ENCODE measurements at places on chromosomes 3 and 15.

GRCh38 chr15:36766449-36766848 lies 187.0 kb downstream of the CDIN1 start:
- no peak for DNase-seq

GRCh38 chr3:188052169-188053035 lies 101.6 kb upstream of the LPP start:
- DNase-seq, result no peak

- DNase-seq, result no peak
These were observed 8.6 kb upstream of the CBLB start for GRCh38 chr3:105877336-105877910.

DNA sequence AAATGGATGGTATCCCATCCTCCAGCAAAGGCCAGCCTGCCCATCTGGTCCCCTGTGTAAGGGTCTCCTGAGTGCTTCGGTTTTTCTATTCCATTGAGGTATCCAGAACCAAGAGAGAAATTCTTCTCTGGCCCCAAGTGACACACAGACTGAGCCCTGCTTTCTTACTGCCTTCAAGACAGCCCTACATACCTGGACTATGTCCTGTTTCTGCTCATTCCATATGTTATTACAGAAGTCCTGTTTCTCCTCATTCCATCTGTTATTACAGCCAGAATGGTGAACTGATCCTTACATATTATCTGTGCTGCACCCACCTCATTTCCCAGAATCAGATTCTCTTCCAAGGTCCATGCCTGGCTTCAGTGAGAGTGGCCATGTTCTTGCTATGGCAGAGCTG lies 115.2 kb downstream of the DCLK3 start:
- DNase-seq, result no peak

GRCh38 chr3:100158918-100159330 lies 44.6 kb upstream of the FILIP1L start:
- no peak for DNase-seq

DNA sequence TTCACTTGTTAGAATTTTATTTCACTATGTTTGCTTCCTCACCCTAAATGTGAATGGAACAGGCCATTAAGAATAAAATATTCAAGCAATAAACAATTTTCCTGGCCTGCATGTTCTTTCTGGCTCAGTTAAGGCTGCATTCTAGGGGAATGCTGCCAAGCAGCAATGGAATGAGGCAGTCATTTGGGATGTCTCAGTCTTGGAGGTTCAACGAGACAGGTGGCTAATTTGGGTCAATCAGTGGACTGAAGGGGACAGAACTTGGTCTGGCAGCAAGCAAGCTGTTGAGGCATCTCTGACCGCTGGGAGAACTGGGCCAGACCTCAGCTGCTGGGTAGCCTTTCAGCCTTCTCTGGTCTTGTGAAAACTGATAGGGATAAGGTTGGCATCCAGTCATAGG lies 241.6 kb downstream of the NLGN1 start:
- no peak for DNase-seq

GRCh38 chr3:71114610-71115009 lies 468.9 kb downstream of the FOXP1 start:
- no peak for DNase-seq

- DNase-seq, result no peak
These were observed 35.8 kb downstream of the PRKCD start for GRCh38 chr3:53196575-53197407.

- DNase-seq, result no peak
These were observed 203.3 kb downstream of the PLCL2 start for GRCh38 chr3:17088017-17088416.

DNA sequence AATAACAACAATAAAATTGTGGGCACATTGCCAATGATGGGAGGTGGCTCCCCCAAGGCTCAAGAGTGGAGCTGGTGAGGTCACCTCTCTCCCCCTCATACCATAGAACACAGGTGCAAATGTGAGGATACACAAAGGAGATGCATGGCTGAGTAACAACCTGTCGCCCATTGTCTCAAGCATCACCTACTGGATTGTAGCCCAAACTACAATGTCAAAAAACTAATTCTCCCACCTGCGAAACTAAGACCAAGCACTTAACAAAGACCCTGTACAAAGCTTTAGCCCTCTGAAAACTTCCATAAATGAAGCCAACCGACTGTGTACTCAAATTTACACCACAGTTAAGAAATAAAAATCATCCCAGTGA lies 50.4 kb upstream of the IGSF11 start:
- DNase-seq, result no peak

Data from stimulated activated CD8-positive, alpha-beta memory T cell treated with anti-CD3 and anti-CD28 coated beads, Interleukin-7, amount 100 ng/mL, for 48 hours (primary cell).